ENCODE measurements at places on chromosomes 3 and 15.

GRCh38 chr3:30604093-30604492 lies 2.3 kb upstream of the TGFBR2 start:
- no peak for DNase-seq

DNA sequence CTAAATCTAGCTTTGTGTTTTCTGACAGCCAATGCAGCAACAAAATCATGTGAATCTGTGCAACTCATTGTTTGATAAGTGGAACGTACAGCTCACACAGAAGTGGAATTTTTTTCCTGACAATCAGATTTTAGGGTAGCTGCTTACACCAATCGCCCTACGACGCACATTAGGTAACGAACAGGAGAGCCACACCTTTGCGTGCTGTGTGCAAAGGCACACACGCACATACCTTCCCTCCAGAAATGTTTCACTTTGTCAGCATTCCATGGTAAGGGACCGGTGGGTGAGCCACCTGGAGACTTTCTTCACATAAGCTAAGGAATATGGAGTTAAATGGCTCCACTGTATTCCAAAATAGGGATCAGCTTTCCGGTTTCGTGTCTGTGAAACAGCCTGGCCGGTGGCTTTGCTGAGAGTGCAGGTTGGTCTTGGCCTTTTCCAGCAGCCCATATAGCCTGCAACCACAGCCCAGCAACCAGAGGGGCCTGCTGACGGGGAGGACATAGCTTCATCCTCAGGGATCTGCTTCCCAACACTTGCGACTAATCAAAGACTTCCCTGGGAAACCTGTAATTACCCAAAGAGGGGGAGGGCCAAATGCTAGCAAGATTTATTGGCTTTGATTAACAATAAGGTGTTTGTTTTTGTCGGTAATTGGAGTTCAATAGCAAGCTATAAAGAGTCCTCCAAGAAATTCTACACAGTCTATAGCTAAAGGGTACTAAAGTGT lies 145.3 kb downstream of the ADAMTS17 start:
- DNase-seq, result no peak

- DNase-seq, result no peak
These were observed 93.2 kb downstream of the GHSR start for GRCh38 chr3:172354931-172355499.

- DNase-seq, result no peak
These were observed 147.1 kb upstream of the IGF1R start for GRCh38 chr15:98501192-98501591.

- DNase-seq, result no peak
These were observed 364.6 kb upstream of the EPHA6 start for GRCh38 chr3:96449803-96450202.

- DNase-seq, result no peak
These were observed 49.2 kb downstream of the CDAN1 start for GRCh38 chr15:42687740-42688139.

DNA sequence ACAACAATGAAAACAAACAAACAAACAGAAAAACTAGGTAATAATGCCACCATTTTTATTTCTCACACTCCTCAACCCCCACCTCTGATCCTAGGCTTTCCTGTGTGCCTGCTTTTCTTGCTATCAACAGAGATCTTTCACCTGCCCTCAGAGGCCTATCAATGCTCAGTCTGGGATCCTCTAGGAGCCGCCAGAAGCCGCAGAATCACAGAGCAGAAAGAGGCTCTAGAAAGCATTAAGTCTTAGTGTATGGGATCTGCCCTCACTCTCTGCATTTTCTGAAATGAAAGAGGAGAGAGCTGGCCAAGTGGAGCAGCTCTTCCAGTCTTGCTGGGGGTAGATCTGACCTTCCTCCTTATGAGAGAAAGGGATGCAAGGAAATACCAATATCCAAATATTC lies 306.8 kb downstream of the TUSC7 start:
- DNase-seq, result no peak

DNA sequence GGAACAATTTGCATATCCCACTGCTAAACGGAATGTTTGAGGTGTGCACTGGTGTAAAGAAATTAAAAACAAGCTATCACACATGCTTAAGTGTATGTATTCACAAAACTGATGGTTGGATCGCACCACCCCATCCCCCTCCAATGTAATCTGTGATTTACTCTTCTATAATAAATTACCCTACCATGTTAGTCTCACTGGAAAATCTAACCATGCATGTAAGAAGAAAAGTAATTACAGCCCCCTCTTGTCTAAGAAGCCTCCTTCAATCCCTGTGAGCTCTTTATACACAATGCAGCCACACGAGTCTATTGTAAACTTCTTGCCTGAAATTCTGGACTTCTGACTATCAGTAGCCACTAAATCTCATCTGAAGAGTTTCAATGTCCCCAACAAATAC lies 173.6 kb downstream of the ZBTB20 start:
- DNase-seq, result no peak

- DNase-seq, result no peak
These were observed 695.4 kb upstream of the UBE2E2 start for GRCh38 chr3:22507709-22508108.

DNA sequence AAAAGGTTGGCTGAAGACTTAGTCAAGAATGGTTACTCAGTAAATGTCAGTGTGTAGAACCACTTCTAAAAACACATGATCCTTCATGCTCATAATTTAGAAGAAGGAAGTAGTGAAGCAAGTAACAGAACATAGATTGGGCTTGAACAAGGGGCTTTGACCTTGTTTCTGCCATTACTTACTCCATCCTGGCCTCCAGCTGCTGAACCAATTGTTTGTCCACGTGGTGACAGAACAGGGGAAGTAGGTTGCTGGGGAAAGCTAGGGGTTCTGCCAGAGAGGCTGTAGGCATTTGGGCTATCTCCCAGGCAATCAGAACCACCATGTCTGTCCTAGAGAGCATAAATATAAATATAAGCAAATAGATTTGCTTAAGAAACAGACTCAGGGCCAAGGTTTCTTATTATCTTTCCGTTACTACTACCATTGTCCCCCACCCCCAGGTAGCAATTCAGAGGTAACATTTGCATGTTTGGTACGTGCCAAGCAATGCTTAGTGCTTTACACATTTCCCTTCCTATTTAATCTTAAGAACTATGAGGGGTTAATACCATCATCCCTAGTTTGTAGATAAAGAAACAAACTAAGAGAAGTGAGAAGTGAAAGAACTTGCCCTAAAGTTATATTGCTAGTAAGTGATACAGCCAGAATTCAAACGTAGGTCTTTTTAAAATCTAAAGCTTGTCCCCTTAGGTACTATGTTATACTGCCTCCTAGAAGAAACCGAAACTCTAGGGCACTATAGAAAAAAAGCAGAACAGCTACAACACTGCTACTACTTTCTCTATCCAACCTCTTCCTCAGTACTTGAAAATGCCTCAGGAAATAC lies 3.0 kb upstream of the SPG11 start:
- DNase-seq, result no peak

All from esophagus squamous epithelium (tissue), 5 donors.